ENCODE measurements at places on chromosomes 4 and X. TPM values are rescaled to one million over a fixed set of nuclear protein-coding genes. Genes with fewer than 3 reads are reported as not detected.

DNA sequence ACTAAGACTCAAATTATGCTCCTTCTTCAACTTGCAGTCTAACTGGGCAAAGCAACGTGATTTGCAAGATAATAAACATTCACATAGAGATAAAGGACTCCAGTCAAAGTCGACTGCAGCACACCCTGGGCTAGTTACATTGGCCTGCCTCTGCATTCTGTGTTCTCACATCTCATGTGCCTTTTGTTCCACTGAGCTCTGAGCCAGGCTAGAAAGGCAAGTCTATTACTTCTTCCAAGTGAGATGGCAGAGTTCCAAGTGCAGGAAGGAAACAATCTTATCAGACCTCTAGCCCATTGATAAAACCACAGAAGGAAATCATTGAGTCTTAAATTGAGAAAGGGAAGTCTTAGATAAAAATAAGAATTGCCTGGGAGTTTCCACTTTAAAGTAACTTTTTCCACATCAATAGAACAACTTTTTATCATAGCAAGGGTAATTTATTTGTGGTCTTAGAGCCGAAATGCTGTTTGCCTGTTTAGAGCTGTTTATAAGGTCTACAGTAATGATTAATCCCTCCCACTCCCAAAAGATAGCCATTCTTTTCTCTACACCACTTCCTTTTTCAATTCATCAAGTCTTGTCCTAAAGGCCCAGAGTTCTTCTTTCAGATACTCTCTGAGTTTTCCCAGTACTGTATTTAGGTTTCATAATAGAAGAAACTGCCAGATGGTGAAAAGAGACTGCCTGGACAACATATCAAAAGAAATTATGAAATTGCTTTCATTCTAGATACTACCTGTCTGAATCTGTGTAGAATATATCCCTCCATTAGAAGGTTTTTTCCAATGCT, 200.2 kb downstream of the GUCY2F start:
- DNase-seq: no peak

DNA sequence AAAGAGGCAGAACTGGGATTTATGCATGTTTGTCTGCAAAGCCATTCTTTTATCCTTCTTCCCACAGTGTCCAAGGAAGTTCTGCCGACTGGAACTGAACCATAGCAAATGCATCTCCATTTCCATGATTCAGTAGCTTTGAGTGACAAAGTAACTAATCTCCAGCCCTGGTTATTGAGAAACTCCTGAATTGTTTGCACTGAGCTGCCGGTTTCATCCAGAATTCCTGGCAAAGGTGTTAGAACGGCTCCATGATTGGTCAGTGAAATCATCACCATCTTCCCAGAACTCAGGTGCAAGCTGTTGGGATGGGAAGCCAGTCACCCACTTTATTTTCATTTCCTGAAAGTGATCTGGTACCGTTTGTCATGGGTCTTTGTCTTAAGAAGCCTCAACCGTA, 47.0 kb upstream of the SLC34A2 start:
- no peak for DNase-seq

DNA sequence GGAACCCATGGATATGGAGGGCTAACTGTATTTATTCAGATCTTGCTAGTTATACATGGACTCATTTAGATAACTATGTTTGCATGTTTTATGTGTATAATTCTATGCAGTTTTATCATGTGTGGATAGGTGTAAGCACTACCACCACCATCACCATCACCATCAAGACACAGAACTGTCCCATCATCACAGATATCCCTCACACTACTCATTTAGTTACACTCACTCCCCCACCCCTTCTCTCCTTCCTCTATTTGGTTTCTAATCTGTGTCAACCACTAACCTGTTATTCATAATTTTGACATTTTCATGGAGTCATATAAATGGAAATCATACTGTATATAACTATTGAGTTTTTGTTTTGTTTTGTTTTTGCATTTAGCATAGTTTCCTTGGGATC, 43.7 kb downstream of the STAG2 start:
- no peak for DNase-seq

DNA sequence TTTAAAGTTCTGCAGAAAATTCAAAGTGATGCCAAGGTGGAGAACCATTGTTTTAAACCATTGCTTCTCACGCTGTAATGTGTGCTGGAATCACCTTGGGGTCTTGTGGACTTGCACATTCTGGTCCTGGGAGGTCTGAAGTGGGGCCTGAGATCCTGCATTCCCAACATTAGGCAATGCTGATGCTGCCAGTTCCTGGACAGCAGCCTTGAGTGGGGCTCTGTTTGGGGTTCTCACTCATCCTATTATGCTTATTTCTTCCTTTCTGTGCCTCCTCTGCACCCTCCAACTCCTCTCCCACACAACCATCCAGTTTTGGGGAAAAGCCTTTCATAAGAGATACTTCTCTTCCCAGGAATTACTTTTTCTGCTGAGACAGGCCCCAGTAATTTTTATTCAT, 44.2 kb upstream of the RASSF6 start:
- no peak for DNase-seq

- DNase-seq: no peak
Observed at GRCh38 chr4:17397611-17398010, 114.3 kb downstream of the QDPR start.

- no peak for DNase-seq
Observed at GRCh38 chr4:173433447-173433846, 34.5 kb upstream of the SCRG1 start.

DNA sequence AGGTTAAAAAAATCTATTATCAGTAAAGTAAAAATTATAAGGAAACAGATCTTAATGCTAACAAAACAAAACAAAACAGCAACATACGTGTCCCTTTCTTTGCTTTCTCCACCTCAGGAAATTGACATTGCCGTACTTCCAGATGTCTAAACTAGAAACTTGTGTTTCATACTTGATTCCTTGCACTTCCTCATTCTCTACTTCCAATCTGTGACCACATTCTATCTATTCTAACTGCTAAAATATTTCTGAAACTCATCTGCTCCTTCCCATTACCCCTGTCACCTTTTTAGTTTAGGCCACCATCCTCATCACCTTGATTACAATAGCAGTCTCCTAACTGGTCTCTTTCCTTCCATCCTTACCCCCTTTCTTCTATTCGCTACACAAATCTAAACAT, 22.5 kb upstream of the RPA4 start:
- no peak for DNase-seq

The PRR32 gene
- not detected for total RNA-seq

The TCEAL2 gene
- not detected for total RNA-seq

The PALLD gene
- 998 TPM for total RNA-seq

The CT83 gene
- total RNA-seq: not detected

The NWD2 gene
- not detected for total RNA-seq

The CCSER1 gene
- total RNA-seq: 13.3 TPM

Data from left ventricle myocardium superior (tissue), 1 donor.